ENCODE measurements at places on chromosomes 6 and 20.

DNA sequence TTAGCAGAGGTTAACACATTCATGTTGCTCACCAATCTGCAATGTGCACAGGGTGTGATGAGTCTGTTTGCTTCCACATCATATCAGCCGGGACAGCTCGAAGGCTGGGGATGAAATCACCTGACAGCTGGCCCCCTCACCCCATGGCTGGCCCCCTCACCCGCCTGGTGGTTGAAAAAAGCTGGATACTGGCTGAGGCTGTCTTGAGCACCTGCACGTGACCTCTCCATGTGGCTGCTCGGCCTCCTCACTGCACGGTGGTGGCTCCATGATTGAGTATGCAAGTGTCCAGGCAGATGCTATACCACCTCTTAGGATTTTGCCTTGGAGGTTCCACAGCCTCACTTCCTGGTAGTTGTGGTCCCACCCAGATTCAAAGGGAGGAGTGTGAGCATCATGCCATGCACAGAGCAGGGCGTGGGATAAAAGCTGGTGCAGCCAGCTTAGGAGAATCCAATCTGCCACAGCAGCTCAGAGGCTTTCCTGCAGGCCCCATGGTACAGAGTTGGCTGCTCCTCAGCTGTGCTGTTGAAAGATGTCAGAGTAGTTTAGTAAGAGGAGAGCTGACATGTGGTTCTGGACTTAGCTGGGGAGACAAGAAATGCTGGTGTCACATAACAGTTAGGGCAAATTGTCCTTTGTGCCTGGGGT is 29.6 kb upstream of the SYNDIG1 start:
- no peak for DNase-seq

- no peak for DNase-seq
Observed at GRCh38 chr6:163861627-163862026, 447.1 kb downstream of the QKI start.

DNA sequence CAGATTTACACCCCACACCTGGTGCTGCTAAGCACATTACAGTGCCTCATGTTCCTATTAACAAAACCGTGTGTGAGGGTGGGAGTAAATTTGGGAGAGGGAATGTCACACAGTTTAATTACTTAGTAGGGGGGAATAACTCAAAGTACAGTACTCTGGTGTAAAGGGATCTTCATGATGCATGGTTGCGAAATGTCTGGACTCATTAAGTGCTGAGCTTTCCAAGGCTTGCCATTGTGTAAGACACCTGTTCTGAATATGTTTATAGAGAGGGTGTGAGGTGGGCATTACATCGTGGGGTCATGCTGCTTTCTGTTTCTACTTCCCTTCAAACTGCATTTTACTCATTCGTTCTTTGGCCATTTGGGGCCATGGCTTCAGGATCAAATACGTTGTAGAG is 181.2 kb downstream of the ADGRG6 start:
- DNase-seq = no peak

- no peak for DNase-seq
Observed at GRCh38 chr6:15735567-15736265, 72.9 kb upstream of the DTNBP1 start.

GRCh38 chr6:78101387-78101786 is 448.5 kb downstream of the MEI4 start:
- no peak for DNase-seq

DNA sequence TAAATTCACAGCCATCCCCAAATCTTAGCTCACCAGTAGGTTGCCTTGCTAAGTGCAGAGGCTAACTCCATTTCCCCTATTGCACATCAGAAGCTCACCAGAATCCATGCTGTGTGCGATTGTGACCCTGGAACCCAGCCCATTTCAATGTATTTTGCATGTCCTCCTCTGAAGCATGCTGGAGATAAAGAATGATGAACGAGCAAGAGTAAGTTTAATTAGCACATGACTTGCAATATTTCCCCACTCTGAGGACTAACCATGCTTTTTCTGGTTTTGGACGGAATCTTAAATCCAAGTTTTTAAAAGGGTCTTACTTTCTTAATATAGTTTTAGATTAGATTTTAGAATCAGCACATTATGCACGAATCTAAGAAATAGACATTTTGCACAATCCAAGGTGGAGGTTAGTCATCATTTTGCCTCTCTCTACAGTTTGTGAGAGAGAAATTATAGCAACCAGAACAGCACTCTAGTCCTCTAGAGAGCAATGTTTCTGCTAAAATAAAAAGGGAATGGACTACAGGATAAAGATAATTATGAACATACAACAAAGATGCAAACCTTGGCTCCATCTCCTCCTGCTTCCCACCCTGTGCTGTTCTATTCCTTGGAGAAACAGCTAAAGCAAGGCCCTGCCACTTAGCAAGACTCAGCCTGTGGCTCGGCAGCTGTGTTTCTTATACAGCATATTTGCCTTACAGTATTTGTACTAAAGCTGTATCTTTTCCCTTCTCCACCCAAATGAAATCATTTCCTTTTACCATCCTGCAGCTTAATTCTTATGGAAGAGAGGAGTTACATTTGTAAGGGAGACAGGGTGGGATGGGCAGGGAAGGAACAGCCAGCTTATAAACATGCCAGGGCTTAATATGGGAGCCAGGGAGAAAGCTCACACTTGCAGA is 24.9 kb upstream of the LAMA4 start:
- no peak for DNase-seq

DNA sequence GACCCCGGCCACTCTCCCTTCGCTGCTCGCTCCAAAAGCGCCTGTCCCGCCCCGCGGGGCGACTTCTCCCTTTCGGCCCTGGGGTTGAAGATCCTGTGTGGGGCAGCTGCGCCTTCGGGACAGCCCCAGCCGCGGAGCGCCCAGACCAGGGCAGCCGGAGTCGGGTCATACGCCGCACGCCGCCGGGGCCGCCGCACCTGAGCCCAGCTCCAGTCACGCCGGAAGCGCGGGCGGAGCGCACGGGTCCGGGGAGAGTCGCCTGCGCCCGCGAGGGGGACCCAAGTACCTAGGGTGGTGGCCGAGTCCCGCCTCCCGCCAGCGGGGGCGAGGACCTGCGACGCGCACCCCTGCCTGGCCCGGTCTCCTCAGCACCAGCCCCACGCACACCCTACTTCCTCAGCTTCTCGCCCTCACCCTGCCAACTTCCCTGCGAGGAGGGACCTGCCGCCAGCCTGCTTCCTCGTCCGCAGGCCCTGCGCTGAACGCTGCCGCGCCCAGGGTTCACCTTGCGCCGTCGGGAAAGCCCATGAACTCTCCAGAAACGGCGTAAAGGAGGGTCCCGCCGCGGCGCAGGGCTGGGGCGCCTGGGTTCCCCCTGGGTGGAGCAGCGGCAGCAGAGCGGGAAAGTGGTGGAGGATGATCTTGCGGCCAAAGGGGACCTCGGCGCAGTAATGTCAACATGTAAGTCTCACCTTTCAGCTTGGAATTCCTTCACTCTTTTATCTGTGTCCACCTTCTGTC is at the start of gene ADGRG6:
Gene ADGRG6, plus strand, starts transcription at position 357 of the 741 bp plus-strand sequence. Its CDS starts 323 bp downstream, at position 680.
- peak; percentile 25 for DNase-seq

GRCh38 chr6:110188791-110189190 is 8.6 kb downstream of the CDC40 start:
- DNase-seq = no peak

- DNase-seq = no peak
Observed at GRCh38 chr6:139327038-139327437, 35.2 kb upstream of the TXLNB start.

- peak; percentile 50 for DNase-seq
Observed at GRCh38 chr6:125346926-125347563, 45.3 kb upstream of the HDDC2 start.

- peak; percentile 16 for DNase-seq
Observed at GRCh38 chr6:90701146-90701781, 114.4 kb upstream of the MAP3K7 start.

DNA sequence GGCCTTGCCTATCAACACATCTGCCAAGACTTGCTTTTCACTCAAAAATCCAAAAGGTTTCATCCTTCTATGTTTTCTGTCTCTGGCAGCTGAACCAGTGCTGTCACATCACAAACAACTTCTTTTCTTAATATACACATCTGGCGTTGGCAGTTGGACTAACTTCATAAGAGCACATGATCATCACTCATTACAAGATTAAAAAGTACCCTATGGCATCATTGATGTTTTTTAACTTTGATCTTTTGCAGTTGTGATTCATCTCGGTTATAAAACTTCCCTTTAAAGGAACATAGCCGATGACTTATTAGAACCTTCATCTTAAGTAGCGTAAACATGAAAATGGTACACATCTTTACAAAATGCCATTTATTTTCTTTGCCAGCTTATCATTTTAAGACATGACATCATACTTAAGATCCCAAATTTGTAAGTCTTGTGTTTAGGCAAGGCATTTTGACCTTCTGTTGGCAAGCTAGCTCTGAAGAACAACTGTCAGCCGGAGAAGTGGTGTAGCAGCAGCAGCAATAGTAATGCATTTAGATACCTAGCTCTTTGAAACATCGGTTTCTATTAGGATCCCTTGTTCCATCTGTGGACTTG is 64.2 kb upstream of the SUPT3H start:
- no peak for DNase-seq

GRCh38 chr6:36050947-36051710 is 23.5 kb downstream of the MAPK14 start:
- DNase-seq = no peak

DNA sequence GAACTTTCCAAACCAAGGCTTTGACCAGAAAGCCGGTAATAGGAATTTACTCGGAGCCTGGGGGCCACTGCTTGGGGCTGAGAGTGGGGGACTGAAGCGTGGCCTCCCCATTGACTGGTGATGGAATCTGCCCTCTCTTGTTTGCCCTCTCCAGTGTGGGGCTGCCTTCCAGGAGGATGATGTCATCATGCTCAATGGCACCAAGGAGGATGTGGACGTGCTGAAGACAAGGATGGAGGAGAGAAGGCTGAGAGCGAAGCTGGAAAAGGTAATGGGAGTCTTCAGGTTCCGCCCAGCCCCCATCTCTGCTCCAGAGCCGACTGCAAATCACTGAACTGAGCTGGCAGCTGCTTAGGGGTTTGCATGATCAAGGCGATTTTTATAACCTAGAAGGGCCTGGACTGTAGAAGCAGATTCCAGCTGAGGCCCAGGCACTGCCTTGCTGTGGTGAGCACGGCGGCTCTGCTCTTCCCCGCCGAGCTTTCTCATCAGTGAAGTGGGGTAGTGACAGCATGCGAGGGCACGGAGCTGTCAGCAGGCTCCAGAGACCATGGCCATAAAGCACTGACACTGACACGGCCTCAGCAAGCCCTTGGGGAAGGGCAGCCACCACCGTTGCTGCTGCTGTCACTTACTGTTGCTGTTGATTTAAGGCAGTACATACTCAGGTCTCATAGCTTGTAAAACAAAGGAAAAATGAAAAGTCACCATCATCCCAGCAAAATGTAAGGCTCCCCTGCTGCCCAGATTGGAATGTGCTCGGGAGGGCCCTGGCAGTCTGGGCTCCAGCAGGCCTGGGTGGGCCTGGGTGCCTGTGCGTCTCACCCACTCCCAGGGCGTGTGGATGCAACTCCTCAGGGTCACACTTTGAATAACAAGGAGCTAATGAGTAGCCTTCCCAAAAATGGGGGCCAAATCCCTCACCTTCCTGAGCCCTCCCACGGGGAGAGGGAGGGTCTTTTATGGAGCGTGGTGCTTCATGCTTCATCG is 11.1 kb upstream of the FAM209A start:
- no peak for DNase-seq

DNA sequence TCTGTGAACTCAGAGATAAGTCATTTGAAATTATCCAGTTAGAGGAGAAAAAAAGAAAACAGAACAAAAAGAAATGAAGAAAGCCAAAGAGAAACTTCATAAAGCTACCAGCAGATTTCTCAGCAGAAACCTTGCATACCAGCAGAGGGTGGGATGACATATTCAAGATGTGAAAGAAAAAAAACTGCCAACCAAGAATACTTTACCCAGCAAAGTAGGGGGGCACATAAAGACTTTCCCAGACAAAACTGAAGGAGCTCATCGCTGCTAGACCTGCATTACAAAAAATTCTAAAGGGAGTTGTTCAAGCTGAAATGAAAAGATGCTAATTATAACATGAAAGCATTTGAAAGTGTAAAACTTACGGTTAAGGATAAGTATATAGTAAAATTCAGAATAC is 246.3 kb downstream of the FNDC1 start:
- no peak for DNase-seq

GRCh38 chr6:7190791-7191190 is 83.0 kb downstream of the RREB1 start:
- DNase-seq = no peak

DNA sequence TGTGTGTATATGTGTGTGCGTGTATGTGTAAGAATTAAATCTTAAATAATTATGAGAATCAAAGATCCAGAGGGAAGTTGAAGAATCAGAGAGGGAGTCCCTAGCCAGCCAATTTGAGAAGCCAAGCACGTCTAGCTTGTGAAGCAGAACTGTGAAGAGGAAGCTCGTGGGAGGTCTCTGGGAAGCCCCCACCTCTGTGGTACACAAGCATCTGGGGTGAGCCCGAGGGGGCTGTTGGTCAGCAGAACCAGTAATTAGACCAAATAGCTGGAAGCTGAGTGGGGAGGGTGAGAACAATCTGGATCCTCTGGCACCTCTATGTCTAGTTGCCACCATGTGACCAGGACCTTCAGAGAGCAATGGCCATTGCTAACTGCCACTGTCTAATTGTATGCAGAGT is 310.0 kb upstream of the PRND start:
- no peak for DNase-seq

DNA sequence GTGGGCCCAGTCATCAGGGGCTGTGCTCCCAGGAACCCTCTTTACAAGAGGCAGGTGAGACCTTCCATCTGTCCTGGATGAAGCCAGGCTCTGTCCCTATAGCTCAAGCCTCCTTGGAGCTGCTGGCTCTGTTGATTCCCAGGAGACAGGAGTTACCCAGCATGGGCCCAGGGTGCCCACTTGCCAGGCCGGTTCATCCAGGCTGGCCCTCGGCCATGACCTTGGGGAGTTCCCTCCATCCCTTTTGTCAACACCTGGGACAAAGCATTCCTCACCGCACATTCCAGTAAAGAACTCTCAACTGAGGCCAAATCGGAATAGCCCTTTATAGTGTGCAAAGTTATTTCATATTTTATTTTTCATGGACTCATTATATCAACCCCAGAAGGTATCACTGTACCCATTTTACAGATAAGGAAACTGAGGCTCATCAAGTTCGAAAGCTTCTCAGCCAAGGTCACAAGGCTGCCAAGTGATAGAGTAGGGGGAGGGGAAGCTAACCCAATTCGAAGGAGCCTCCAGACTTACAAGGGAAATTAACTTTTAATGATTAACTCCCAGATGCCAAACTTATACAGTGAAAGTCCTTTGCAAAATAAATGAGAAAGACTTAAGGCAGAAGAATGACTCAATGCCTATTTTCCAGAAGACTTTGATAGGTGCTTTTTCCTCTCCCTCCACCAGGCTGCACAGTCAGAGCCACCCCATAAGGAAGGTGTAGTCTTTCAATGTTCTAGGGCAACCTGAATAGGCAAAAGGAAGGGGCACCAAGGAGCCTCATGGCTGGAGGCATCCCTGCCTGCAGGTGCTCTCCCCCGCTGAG is 18.5 kb downstream of the SDC4 start:
- DNase-seq = no peak
